ENCODE measurements at places on chromosomes 3 and 15. TPM values are rescaled to one million over a fixed set of nuclear protein-coding genes. Genes with fewer than 3 reads are reported as not detected.

DNA sequence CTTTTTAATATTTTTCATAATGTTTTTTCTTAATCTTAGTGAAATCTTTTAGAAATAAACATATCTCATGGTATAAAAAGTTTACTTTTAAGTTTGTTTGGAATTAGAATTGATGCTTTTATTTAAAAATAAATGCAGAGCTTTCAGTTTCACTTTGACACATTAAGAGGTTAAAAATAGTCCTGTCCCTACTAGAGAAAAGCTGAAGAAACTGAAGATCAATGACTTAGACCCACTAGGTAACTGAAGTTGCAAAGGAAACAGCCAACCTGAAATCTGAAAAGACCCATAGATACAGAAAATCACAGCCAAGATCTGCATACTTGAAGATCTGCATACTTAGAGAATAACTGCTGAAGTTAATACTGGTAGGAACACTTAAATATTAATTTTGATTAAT is 237.6 kb downstream of the RAP2B start:
- no peak for DNase-seq

DNA sequence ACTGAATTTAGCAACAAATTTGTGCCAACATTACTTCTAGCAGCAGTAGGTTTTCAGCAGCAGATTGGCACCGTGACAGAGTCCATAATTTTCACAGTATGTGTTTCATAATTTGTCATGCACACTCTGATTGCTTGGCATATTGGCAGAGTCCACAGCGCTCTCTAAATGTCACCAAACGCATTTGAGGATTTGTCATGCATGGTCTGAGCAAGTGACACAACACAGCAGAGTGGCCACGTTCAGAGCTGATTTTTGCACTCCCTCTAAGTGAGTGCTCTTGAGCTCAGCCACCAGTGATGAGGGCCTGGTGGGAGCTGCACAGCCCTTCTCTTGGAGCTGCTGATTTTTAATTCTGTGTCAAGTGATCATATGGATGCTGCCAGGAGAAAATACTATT is 1270.8 kb downstream of the ROBO1 start:
- no peak for DNase-seq

- no peak for DNase-seq
Measured at GRCh38 chr15:64997745-64998375, 8.1 kb upstream of the SPG21 start.

DNA sequence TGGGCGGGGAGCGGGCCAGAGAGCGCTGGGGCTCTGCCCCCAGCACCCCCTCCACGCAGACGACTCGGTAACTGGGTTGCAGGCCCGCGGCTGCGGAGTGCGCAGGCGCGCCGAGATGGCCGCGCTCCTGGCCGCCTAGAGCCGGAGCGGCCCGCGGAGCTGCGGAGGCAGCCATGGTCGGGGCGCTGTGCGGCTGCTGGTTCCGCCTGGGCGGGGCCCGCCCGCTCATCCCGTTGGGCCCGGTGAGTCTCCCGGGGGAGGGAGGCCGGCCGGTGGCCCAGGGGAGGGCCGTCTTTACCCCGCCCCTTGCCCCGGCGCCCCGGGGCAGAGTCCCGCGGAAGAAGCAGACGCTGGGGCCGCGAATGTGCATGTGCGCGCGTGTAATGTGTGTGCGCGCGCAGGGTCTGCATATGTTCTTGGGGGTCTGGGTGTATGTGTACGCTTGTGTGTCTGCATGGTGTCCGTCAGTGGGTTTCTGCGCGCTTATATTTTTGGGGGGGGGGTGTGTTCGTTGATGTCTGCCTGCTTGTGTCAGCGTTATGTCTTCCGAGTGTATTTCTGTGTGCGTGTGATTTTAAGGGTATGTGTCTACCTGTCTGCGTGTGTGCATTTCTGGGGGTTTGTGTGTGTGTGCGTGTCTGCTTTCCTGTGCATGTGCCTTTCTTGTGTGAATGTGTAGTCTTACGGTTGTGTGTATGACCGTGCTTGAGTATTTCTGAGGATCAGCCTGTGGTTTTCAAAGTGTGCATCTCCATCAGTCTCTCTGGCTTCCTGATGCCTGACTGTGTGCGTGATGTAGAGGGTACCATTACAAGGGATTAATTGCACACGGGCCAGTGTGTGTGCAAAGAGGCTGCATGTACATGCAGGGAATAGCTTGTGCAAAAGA is at the start of gene ABHD14A:
ABHD14A (plus strand) TSS at position 102 of the 889 bp plus-strand sequence; CDS start at position 174, 72 bp downstream.
- DNase-seq = peak; percentile 76

DNA sequence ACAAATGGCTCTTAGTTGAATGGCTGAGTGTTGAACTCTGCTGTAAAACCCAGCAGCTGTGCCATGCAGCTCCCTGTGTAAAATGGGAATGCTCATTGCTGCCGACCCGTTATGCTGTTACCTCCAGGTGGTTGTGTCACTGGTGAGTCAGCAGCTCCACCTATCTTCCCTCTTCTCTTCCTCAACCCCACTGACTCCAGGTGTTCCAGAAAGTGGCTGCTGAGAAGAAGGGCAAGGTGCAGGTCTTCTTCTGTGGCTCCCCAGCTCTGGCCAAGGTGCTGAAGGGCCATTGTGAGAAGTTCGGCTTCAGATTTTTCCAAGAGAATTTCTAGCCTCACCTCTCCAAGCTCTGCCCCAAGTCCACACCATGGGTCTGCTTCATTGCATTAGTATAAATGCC is 41.9 kb downstream of the NOX5 start:
- no peak for DNase-seq

DNA sequence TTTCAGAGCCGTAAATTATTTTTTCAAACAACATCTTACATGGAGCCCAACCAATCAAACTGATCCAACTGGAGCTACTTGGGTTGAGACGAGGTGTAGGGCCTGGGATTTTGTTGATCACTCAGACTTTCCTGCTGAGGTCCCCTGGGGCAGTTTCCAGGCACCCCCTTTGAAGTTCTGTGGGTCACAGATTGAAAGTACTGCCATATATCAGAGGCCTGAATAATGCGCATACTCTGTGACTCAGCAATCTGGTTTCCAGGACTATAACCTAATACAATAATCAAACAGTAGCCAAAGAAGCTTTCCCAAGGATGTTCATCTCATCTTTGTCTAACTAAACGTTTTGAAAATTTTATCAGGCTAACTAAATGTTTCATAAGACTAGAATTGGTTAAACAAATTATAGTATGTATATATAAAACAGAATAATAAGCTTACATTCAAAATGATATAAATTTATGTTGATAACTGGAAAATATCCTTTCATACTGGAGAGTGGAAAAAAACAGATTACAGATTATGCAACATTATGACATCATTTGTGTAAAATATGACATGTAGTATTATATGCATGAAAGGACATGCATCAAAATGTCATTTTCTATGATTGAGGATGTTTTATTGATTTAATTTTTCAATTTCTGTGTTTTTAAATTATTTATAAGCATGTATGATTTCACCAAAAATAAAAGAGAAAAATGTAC is 617.1 kb downstream of the NTRK3 start:
- DNase-seq = no peak

- no peak for DNase-seq
Measured at GRCh38 chr3:12393894-12394293, 90.4 kb upstream of the TSEN2 start.

- no peak for DNase-seq
Measured at GRCh38 chr3:41112466-41112865, 86.8 kb upstream of the CTNNB1 start.

DNA sequence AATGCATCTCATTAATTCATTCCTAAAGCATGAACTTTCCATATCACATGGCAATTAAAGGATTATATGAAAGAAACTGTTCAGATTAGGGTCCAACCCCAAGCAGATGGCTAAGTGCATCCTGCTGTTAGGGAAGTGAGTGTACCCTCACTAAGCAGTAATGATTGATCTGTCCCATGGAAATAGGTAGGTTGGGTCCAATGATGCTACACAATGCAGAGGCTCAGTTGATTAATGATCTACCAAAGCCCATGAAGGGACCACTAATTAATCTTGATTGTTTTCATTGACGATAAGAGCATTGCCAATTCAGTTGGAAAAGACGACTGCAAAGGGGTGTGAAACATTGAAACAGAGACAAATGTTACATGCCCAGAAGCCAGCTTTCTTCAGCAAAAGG is 194.5 kb upstream of the LRTM1 start:
- no peak for DNase-seq

- no peak for DNase-seq
Measured at GRCh38 chr3:57890874-57891273, 117.3 kb upstream of the FLNB start.

- DNase-seq = no peak
Measured at GRCh38 chr3:66398228-66399025, 102.4 kb downstream of the LRIG1 start.

DNA sequence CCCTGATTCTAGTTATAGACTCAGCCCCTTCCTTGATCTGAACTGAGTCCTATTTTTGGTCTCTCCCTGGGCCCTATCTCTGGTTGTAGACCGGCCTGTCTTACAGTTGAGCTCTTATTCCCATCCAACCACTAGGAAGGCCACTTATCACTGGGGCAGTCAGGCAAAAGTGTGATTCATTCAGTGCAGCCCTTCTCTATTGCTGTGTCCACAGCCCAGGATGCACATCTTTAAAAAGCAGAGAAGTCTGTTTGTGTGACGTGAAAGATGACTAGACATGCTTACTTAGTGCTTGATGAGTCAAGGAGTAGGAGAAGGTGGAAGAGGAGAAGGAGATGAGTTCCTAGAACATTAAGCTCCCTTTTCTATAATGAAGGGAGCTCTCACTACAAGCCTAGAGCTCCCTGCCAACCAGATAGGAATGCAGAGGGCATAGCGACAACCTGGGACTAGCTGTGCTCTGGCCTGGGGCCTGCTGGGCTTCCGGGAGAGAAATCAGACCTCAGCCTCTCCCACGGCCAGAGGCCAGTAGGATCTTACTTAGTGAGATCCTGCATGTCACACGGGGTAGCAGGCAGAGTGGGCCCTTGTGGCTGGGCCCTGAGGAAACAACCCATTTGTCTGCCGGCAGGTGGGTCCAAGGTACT is 25.7 kb downstream of the INSYN1 start:
- DNase-seq = peak; percentile 32

GRCh38 chr15:78685159-78685921 is 44.3 kb upstream of the CHRNB4 start:
- no peak for DNase-seq

The PLA2G4E gene
- not detected for total RNA-seq

The COL8A1 gene
- 5.2 TPM for total RNA-seq

The HRG gene
- not detected for total RNA-seq

The NR2E3 gene
- total RNA-seq = not detected

The SPTSSB gene
- total RNA-seq = not detected

The NKTR gene
- 15.5 TPM for total RNA-seq

Measured in Daoy (cell line).